IgD-negative memory B cell (primary cell): ENCODE measurements at places on chromosomes 6 and 20. TPM values are rescaled to one million over a fixed set of nuclear protein-coding genes. Genes with fewer than 3 reads are reported as not detected.

The FAM8A1 gene
- polyA plus RNA-seq: 2.3 TPM

The WFDC5 gene
- polyA plus RNA-seq: not detected

The ZNF343 gene
- 8.5 TPM for polyA plus RNA-seq

The PPIL1 gene
- 14.7 TPM for polyA plus RNA-seq

The LAMA2 gene
- 0.05 TPM for polyA plus RNA-seq

The HUS1B gene
- polyA plus RNA-seq: 2.2 TPM

The PPP1R3G gene
- 0.23 TPM for polyA plus RNA-seq

The SPATS1 gene
- polyA plus RNA-seq: not detected

The PHACTR3 gene
- not detected for polyA plus RNA-seq

The NOX3 gene
- not detected for polyA plus RNA-seq

The PI16 gene
- polyA plus RNA-seq: 2.3 TPM

The GGTLC1 gene
- polyA plus RNA-seq: not detected

The DEFB118 gene
- not detected for polyA plus RNA-seq
